Muscle of back (tissue), 13 donors: ENCODE measurements at places on chromosomes 1 and 21.

DNA sequence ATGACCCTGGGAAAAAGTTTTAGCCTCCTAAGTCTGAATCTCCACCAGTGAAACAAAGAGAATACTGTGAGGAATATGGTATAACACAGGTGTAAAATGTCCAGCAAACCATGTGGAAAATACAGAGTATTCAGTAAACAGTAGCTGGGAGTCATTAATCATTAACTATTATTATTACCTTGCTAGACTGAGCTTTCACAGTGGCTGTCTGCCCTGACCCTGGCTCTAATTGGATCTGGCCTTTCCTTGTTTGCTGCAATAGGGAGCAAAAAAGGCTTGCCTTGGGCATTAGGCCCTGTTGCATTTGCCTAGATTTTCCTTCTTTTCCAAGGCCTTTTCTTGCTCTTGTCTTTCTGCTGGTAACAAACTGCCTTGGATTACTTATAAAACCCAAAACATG lies 179.1 kb upstream of the BEND5 start:
- no peak for DNase-seq

- no peak for DNase-seq
Measured at GRCh38 chr1:2803931-2804627, 2.6 kb upstream of the TTC34 start.

GRCh38 chr1:154851392-154852177 lies 18.5 kb downstream of the KCNN3 start:
- no peak for DNase-seq

DNA sequence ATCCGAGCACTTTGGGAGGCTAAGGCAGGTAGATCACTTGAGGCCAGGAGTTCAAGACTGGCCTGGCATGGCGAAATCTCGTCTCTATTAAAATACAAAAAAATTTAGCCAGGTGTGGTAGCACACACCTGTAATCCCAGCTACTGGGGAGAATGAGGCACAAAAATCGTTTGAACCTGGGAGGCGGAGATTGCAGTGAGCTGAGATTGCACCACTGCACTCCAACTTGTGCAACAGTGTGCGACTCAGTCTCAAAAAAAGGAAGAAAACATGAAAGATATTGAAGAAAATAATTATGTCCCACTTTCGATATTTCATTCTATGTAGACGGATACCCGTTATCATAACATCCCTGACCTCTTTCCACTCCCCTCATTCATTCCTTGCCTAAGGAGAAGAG lies 19.2 kb downstream of the TUT4 start:
- no peak for DNase-seq

DNA sequence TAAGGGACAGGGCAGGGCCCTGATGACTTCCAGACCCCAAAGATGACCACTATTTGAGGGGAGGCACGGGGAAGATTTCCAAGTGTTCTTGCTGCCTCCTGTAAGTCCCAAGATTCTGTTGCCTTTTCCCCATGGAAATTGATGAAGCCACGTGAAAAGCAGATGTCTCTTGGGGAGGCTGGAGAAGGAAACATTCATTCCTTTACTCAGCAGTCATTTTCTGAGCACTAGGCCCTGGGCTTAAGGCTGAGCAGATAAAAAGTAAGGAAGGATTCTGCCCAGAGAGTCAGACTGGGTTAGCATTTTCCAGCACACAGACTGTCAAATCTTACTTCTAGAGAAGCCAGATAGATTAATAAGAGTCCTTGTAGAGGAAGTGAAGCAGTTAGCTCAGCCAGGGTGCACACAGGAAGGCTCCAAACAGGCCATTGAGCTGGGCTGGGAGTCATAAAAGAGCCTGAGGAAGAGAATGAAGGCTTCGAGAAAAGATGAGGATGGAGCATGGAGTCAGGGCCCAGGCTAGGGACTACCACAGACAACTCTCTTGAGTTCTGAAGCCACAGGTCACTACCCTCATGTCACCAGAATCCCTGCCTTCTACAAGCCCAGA lies 10.1 kb downstream of the EXTL1 start:
- DNase-seq: no peak

- no peak for DNase-seq
Measured at GRCh38 chr1:29964718-29965533, 728.6 kb downstream of the PTPRU start.
